ENCODE measurements at places on chromosomes 6 and 20.

DNA sequence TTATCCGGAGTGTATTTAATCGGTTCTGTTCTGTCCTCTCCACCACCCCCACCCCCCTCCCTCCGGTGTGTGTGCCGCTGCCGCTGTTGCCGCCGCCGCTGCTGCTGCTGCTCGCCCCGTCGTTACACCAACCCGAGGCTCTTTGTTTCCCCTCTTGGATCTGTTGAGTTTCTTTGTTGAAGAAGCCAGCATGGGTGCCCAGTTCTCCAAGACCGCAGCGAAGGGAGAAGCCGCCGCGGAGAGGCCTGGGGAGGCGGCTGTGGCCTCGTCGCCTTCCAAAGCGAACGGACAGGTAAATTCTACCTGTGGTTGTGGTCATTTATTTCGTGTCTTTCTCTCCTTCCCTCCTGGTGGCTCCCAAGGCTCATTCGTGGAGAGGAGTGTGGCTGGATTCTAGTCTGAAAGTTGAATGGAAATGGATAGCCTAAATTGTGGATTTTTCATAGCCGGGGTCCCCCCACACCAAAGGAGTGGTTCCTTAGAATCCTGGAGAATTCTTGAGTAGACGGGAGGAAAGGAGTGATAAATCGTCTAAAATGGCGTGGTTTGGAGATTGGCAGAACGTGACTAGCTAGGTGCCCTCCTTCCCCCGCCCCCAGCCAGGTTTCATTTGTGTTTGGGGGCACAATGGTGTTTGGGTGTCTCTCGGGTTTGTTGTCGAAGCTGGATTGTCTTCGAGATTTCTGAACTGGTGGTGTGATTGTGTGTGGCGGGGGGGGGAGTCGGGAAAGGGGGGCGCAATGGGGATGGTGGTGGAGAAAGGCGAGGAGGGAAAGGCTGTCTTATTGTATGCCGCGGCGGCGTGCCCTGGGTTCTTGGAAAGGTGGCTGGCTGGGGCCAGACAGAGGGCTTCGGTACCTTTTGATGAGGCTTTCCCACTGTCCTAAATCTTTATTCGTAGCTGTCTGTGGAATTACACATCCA lies 673 bp downstream of the MARCKS start:
- peak; percentile 74 for DNase-seq

- DNase-seq: no peak
Measured at GRCh38 chr20:43565758-43566104, 6.9 kb downstream of the SGK2 start.

- DNase-seq: no peak
Measured at GRCh38 chr6:40397287-40398033, 189.7 kb downstream of the LRFN2 start.

GRCh38 chr6:11987386-11987785 lies 24.7 kb upstream of the HIVEP1 start:
- no peak for DNase-seq

DNA sequence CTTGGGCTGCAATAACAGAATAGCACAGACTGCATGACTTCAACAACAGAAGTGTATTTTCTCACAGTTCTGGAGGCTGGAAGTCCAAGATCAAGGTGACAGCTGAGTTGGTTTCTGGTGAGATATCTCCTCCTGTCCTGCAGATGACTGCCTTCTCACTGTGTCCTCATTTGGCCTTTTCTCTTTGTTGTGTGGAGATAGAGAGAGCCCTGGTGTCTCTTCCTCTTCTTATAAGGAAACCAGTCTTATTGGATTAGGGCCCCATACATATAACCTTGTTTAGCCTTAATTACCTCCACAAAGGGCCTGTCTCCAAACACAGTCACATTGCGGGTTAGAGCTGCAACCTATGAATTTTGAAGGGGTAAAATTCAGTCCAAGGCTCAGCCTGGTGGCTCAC lies 57.0 kb upstream of the BMP6 start:
- DNase-seq: no peak

- no peak for DNase-seq
Measured at GRCh38 chr6:12572896-12573827, 143.4 kb upstream of the PHACTR1 start.

DNA sequence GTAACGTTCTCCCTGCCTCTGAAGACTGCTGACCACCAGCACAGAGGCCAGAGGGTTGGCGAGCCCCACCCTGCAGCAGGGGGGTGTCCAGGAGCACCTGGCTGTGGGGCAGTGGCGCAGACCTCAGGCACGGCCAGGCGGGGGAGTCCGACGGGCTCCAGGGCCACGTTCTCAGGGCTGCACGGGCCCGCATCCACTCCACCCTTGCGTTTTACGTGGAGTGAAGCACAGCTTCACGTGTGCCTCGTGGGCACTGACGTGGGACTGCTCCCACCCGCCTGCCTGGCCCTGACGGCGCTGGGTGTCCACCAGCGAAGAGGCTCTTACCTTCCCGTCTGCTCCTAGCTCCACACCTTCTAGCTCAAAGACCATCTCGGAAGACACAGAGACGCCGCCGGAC lies 6.9 kb downstream of the RPS21 start:
- no peak for DNase-seq

- no peak for DNase-seq
Measured at GRCh38 chr6:28449056-28449455, 5.8 kb upstream of the ZSCAN23 start.

DNA sequence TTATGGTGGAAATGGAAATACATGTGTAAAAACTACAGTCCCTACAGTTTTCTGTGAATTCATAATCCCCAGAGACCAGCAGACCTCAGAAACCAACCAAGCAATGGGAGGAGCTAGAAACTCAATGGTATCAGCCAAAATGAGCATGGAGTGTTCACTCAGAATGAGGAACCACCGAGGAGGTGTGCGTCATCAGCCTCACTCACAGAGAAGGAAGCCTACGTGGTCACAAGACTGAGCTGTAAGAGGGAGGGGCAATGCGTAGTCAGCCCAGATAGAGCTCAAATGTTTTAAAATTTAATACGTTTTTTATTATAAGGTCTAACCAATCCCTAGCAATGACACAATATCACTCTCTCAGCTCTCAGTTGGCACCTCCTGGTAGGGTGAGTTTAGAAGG lies 17.4 kb downstream of the MYLK4 start:
- peak; percentile 98 for DNase-seq

- DNase-seq: no peak
Measured at GRCh38 chr6:56949265-56949664, 5.6 kb upstream of the BEND6 start.

DNA sequence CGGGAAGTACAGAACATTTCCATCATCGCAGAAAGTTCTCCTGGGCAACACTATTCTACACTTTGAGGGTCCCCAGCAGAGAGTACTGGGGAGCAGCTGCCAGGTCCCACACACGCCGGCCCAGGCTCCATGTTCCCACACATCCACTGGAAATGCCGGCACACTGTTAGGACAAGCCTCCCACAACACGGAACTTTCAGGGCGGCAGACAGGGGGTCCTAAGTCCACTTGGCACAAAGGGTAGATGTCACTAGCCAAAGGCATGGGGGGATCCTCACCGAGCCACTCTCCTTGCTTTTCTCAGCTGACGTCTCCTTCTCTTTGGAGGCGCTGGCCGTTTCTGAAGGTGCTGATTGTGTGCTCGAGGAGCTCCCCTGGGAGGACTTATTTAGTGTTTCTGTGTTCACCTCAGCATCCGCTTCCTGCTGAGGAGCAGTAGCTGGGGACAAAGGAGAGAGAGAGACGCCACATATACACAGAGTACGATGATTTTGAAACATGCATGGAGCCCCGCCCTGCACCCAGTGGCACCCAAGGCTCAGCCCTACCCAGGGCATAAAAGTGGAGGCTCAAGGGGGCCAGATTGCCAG lies 135.4 kb downstream of the ZMYND8 start:
- DNase-seq: no peak

DNA sequence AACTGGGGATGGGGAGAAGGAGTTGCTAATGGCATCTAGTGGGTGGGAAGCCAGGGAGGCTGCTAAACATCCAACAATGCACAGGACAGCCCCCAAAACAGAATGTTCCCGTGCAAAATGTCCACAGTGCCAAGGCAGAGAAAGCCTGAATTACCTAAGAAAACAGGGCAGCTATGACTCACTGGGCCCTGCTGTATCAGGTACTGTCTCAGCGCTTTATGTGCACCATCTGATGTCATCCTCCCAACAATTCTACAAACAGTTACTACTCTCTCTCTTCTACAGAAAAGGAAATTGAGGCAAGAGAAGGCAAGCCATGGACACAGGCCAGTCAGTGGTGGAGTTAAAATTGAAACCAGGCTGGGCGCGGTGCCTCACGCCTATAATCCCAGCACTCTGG lies 3.1 kb downstream of the YTHDF1 start:
- no peak for DNase-seq

Data from suppressor macrophage treated with lipopolysaccharide for 4 hours (primary cell).